ENCODE measurements at places on chromosomes 6 and 20.

DNA sequence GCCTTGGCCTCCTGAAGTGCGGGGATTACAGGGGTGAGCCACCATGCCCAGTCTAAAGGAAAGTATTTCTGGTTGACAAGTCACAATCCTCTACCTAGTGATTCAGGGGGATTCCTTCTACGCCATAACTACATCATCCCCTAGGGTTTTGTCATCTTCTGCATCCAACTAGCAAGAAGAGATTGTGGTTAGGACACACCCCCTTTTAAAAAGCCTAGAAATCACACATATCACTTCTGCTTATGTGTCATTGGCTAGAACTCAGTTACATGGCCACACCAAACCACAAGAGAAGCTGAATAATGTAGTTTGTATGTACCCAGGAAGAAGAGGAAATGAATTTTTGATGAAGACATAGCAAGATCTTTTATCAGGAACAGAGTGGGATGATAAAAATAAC lies 14.7 kb upstream of the CHD6 start:
- no peak for DNase-seq

GRCh38 chr6:83854001-83854501 lies 891 bp downstream of the RIPPLY2 start:
- no peak for DNase-seq

- DNase-seq: no peak
Observed at GRCh38 chr6:157713451-157714152, 109.4 kb upstream of the SNX9 start.

- DNase-seq: no peak
Observed at GRCh38 chr20:64242003-64242796, 13.3 kb upstream of the PCMTD2 start.

DNA sequence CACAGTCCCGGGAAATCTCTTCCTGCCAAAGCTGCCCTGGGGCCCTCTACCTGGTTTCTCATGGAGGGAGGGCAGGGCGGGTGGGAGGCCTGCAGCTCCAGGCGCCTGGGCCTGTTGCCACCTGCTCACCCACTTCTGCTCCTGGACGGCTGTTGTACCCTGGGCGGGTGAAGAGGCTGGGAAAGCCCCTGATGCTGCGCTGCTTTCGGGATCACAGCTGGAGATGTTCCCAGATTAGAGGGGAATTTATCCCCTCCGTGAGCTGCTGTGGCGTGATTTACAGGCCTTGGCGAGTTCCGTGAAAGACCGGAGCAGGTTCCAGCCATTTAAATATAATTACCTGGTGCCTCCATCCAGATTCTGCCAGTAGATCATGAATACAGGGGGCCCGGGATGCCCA lies 12.3 kb upstream of the VSTM2L start:
- DNase-seq: no peak

DNA sequence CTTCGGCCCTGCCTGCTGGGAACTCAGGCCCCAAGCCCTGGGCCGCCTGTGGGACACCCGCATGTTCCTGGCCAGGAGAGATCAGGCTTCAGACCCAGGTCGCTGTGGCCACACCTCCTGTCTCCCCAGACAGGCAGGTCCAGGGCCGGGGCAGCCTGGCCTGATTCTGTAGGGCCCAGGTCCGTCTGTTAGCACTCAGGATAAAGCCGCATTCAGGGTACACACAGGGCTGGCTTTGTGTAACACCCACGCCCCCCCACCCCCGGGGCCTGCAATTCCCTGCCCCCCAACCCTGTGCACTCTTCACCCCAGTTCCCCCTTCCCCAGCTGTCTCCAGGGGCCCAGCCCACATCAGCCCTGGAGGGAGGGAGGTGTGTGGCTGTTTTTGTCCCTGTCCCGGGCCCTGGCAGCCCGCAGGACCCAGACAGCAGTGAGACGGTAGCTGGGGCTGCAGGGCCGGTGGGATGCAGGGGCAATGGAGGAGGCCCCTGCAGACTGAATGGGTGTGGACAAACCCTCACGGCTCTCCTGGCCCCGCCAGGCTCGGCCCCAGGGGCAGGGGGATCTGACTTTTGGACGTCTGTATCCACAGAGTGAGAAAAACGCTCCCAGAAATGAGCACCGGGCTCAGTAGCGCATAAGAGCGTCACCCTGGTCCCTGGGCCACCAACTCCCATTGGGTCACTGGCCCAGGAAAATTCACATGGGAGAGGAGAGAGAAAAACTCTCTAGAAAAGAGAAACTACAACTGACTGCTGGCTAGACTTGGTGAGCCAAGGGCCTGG lies 42.4 kb upstream of the ZBP1 start:
- peak; percentile 52 for DNase-seq

DNA sequence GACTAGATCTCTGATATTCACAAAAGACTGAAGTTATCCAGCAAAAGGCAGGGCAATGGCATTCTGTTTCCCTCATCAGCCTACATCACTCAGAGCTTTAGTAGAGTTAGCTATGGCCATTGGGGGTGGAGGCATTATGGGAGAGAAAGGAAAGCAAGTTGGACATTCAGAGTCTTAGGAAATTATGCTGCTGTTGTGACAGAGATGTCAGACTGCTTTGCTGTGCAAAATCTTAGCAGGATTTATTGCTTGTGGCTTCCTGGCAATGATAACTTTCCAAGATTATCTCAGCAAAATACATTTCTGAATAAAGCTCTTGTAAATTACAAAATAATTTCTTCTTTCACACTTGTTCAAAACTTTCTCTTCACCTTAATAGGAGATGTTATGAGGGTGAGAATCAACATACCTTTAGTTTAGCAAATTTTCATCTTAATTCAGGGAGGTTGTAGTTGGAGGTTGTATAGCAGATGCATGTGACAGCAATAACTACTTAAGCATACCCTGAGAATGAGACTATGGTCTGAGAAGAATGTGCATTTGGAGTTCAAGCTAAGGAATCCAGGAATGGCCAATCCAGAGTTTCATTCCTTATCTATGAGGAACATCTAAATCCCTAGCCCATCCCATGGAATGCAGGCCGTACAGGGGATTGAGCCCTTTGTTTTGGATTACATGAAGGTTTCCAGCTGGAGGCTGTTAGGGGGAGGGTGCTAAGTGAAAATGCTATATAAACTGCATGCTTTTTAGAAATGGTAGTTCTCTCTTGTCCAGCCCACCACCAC lies 179.8 kb downstream of the HAO1 start:
- no peak for DNase-seq

DNA sequence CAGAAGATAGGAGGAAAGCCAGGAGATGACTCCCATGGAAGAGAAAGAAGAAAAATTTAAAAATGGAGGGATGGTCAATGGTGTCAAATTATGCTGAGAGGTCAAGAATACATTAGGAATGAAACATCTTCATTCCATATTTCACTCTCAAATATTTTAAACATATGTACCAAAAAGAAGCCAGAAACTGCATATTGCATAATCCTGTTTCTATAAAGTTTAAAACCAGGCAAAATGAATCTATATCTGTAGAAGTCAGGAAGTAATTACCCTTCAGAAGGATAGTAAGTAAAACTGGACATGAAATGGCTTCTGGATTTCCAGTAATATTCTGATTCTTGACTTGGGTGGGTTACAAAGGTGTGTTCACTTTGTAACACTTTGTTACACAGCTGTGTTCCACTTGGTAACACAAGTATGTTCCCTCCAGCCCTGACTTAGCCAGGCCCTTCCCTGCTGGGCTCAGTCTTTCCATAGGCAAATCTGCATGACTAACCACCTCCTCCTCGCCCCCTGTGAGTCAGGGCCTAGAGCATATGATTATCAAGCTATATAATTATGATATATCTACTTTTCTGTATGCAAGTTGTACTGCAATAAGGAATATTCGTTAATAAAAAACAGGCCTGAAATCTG lies 20.2 kb upstream of the C6orf141 start:
- DNase-seq: no peak

DNA sequence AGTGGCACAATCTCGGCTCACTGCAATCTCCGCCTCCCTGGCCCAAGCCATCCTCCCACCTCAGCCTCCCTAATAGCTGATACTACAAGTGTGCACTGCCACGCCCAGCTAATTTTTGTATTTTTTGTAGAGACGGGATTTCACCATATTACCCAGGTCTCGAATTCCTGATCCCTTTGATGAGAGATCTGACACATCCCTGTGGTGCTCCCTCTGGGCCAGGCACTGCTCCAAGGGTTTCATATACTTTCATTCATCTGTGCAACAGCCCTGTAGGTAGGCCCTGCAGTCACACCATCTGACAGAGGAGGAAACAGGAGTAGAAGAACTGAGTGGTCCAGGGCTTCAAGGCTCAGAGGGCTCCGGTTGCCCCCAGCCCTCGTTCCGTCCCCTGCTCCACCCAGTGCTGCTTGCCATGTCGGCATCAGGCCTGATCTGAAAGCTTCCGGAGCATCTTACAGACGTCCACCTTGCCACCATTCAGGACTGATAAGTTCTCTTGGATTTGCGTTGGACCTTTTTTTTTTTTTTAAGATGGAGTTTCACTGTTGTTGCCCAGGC lies 3.3 kb downstream of the ZGPAT start:
- DNase-seq: no peak

DNA sequence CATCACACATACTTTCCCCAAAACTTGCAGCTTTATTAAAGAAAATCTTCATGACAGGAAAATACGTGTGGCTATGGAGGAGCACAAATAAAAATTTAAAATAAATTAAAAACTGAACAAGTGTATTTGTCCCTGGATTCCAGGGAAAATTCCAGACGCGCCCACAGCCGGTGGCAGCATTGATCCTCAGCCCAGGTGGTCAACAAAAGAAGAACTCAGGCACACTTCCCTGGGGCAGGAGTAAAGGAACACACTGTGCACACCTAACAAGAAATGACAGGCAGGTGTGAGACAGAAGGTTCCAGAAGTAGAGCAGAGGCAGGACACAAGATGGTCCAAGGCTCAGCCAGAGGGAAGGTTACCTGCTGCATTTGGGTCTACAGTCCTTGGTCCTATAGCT lies 36.3 kb downstream of the FOXA2 start:
- DNase-seq: no peak

GRCh38 chr20:15618110-15618509 lies 955.1 kb downstream of the KIF16B start:
- DNase-seq: no peak

DNA sequence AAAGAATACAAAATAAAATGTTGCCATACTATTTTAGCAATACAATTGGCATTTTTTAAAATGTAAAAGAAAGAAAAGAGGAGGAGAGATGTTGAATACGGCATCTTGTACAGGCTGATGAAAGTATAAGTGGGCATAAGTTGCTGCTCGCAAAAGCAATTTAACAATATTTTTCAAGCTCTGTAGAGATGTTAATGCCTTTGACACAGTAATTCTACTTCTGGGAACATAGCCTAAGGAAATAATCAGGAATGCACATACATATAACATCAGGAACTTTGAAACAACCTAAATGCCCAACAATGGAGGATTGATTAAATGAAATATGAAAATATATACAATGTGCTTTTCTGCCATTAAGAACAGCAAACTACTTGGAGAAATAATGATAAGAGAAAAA lies 80.2 kb downstream of the LRRC1 start:
- no peak for DNase-seq

DNA sequence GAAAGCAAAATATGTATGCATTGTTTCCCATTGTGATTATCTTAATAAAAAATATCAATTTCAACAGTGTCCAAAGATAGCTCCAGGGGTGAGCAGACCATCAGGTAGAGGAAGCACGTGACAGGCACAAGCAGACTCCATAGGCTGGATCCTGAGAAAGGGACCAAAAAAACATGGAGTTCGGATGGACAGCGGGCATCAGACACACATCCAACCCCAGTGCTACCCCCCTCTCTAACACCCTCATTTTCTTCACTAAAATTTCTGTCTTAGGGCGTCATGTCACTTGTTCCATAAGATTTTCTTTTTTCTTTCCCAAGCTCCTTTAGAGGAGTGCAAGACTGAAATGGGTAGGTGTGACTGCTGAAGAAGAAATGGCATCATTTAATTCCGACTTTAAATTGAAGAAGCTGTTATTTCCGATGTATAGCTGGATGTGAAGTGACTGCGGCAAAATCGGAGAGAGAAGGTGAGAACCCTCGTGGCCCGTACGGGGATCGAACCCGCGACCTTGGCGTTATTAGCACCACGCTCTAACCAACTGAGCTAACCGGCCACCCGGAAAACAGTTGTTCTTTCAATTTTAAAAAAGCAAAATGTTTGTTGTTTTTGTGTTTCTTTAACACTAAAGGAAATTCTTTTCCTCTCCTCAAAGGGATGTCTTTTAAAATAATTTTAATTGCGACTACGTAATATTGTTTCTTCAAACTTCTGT lies 10.3 kb upstream of the PRSS16 start:
- peak; percentile 88 for DNase-seq

DNA sequence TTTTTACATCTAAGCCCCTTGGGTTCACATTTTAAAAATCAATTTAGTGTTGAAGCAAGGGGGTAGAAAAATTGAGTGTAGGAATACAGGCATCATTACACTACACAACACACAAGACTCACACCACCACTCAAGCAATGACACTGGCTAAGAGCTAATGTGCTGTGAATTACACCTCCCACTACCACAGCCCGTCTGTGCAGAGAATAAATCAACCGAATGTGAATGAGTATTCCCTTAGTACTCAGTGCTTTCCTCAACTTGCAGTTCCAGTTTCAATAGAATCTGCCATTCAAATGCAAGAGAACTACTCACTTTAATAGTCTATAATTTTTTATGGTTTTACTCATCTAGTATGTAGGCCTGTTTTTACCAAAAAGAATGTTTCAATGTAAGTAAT lies 114.4 kb downstream of the PDSS2 start:
- no peak for DNase-seq

GRCh38 chr6:52664186-52664990 lies 6.5 kb upstream of the TMEM14A start:
- DNase-seq: peak; percentile 99

DNA sequence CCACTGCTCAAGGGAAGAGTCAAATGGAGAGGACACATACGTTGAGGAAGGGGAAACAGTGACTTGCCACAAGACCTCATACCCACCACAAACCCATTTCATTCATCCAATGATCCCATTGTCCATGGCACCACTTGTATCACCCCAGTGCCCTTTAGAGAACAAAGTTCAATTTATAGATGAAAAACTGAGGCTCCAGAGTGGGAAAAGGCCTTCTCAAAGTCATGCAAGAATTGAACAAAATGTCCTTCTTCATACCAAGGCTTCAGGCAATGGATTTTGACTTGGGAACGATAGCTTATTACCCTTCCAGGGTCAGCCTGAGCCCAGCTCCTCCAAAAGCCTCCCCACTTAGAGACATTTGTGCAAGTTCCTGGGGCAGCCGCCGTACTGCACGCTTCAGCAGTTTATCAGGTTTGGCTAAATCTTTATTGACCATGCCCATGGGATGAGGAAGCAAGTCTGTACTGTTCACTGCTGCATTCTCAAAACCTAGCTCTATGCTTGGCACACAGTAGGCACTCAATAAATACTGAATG lies 47.3 kb upstream of the MRPS10 start:
- DNase-seq: no peak

- DNase-seq: peak; percentile 59
Observed at GRCh38 chr6:70166088-70166958, 136.6 kb downstream of the COL9A1 start.

- DNase-seq: no peak
Observed at GRCh38 chr6:118859517-118860064, 34.4 kb upstream of the ASF1A start.

- no peak for DNase-seq
Observed at GRCh38 chr6:162058281-162058875, 669.2 kb downstream of the PRKN start.
